WERI-Rb-1 (cell line): ENCODE measurements at places on chromosomes 6 and 20.
A peak's percentile ranks its signal among the peaks of the same experiment; 100 is the strongest.

DNA sequence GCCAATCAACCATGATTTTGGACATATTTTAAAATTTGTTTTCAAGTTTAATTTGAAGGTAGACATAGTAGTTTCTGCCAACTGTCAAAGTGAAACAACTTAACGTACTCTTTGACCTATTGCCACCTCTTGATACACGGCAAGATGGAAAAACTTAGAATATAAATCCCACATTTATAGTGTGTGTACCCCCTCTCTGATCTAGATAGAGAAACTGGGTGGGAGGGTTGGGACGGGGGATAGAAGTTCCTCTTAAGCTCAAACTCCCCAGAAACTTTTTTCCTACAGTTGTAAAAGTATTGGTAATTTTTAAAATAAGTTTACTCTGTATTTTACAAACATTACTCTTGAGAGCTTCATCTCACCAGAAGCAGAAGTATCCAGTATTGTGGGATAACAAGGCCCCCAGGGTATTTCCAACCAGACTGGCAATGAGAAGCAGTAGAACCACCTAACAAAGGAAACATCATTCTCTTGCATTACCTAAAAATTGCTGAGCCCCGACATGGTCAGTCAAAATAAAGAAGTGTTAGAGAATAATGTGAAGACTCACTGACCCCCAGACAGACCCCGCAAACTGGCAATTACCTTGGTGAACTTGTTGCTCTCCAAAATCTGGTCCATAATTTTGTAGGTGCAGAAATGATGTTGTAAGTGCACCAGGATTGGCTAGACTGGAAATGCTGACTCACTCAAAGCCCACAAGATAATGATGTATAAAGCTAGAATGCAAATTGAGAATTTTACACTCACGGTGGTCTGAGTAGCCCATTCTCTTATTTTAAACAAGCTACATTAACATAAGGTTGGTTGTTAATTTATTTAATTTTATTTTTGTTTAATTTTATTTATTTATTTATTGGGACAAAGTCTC lies 74.7 kb upstream of the TNFAIP3 start:
- DNase-seq: no peak

- no peak for DNase-seq
Measured at GRCh38 chr20:60428651-60429050, 470.4 kb downstream of the CDH26 start.

- DNase-seq: no peak
Measured at GRCh38 chr6:141484711-141485110, 648.0 kb upstream of the GJE1 start.

GRCh38 chr20:51385646-51386530 lies 156.6 kb downstream of the NFATC2 start:
- DNase-seq: no peak

- DNase-seq: no peak
Measured at GRCh38 chr20:1622450-1622849, 2.6 kb upstream of the SIRPB1 start.

- DNase-seq: no peak
Measured at GRCh38 chr20:38414769-38415450, 20.2 kb downstream of the SNHG17 start.

DNA sequence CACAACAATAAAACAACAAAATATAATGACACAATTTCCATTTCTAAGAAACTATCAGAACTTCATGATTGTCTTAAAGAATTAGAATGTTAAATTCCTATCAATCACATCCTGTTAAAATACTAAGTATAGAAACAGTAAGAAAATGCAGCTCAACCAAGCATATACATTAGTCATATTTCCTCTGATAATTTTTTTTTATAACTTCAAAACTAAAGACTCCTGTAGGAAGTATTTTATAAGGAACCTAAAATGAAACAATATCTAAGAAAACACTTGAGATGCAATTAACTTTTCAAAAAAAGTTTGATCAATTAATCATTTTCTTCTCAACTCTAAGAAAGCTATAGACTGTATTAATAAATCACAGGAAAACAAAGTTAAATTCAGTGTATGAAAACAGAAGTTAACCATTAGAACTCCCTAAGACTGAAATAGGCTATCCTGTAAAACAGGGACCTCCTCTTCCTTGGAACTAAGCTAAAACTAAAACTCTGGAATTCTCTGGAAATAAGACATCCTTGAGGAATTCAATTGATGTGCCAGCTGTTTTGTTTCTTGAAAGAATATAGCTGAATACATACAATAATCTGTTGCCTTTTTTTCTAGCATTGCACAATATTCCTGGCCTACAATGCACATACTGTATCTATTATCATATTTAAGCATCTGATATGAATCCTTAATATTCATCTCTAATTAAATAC lies 19.8 kb downstream of the FKBP5 start:
- DNase-seq: no peak

DNA sequence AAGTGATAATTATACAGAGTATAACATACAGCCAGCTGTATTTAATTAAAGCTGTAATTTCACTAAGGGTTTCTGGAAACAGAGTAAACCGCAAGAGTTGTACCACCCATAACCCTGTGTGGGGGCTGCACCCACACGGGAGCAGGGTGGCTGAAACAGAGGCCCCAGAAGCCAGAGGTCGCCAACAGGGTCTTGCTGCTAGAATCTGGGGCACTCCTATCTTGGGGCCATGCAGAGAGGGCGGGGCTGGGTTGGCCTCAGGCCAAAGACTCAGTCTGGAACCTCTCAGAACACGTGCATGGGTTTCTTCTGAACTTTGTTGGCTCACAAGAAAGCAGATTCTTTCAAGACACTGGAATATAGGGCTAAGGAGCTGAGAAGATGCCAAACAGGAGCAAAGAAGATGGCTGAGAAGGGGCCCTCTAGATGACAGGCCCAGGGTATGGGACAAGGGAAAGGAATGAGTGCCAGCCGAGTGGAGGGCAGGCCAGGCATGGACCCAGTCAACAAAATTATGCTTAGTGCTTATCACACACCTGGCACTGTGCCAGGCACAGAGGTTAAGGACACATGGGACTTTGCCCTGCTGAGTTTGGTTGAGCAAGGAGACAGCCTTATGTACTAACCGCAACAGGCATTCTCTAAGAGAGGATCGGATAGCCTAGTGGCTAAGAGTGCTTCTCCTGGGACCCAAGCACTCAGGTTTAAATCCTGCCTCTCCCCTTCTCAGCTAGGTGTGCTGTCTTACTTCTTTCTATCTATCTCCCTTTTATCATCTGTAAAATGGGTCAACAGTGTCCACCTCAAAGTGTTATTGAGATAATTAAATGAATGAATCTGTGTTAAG lies 96.6 kb upstream of the FOXP4 start:
- no peak for DNase-seq

GRCh38 chr6:100504786-100505737 lies 40.3 kb upstream of the SIM1 start:
- no peak for DNase-seq

DNA sequence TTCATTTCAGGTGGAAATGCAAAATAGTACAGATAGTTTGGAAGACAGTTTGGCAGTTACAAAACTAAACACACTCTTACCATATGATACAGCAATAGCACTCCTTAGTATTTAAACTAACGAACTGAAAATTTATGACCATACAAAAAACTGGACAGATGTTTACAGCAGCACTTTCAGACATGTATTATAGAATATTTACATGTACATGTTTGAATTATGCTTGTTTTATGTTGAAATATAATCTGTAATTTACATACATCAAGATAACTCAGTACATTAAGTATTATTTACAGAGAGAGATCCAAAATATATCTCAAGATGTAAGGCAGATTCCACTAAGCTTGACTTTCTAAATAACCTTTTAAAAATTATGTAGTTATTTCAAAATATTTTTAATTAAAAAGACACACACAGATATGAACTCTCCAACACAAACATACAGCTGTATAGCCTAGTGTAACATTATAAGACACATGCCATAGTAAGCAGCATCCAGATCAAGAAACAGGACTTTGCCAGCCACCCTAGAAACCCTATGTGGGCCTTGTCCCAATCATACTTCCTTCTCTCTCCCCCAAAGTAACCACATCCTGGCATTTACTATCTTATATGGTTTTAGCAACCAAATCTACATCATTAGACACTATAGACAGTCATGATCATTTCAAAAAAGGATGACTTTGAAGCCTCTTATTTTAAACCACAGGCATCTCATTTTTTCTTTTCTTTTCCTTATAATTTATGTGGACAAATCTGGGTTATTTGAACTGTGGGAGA lies 82.2 kb downstream of the MAN1A1 start:
- DNase-seq: no peak

DNA sequence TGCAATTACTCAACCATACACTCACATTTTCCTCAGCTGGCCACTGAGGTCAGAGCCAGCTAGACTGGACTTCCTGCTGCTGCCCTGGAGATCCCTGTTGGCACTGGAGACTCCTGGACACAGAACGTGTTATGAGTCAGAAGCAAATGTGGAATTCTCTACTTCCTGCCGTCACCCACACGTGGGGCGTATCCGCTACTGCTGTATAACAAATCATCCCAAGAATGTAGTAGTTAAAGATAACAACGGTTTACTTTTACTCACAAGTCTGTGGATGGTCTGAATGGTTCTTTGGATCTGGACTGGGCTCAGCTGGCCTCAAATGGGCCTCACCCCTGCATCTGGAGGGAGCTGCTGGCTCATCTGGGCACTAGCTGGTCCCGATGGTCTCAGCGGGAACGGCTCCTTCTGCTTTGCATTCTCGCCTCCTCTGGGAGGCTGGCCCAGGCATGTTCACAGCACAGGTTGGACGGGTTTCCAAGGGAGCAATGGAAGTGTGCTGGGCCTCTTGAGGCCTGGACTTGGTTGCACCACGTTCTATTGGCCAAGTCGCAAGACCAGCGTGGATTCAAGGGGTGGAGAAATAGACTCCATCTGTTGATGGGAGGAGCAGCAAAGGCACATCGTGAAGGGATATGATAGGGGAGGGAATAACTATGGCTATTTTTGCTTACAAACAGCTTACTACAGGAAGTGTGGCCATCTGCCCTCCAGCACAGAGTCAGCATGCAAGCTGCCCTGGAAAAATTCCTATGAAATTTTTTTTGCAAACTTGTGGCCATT lies 118.5 kb downstream of the SNX5 start:
- no peak for DNase-seq

DNA sequence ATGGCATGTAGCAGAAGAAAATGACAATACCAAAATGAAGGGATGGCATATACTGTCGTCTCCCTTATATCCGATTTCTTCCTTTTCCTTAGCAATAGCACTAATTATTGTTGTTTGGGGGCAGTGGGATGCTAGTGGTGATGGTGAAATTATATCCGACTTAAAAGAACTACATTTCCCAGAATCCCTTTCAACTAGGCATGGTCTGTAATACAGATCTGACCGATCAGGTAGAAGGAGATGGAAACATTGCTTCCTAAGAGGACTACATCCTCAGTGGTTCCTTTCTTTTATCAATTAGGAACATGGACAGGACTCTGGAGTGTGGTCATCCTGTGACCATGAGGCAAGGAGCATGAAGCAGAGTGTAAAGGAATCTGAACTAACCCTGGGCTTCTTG lies 532.6 kb downstream of the CBLN4 start:
- DNase-seq: no peak

GRCh38 chr20:6884114-6884513 lies 116.6 kb downstream of the BMP2 start:
- no peak for DNase-seq

DNA sequence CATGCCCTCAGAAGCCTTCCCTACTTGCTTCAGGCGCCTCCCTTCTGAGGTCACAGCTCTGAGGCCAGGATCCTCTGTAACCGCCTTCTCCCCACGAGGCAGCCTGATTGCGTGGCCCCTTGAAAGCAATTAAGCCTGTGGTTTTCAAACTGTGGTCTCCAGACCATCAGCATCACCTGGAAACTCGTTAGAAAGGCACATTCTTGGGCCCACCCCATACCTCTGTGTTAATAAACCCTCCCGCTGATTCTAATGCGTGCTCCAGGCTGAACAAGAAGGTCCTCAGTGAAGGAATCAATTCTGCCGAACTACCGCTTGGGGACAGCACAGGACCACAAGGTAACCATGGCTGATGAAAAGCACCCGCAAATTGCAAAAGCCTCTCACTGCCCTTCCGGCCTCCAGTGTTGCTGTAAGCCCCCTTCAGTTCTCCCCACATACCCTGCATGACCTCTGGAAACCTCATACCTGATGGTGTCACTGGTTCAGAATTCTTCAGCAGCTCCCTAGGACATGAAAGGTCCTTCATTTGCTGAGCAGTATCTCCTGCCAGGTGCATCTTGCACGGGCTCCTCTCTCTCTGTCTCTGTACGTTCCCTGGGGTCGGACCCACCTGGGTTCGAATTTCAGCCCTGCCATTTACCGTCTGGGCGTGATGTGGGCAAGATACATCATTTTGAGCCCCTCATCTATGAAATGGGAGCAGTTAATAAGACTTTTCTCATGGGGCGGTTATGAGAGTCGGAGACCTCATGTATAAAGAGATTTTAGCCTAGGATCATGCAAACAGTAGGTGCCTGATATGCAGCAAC lies 93.3 kb upstream of the RNF24 start:
- peak; percentile 71 for DNase-seq

GRCh38 chr6:87668013-87668412 lies 34.0 kb downstream of the AKIRIN2 start:
- no peak for DNase-seq

- no peak for DNase-seq
Measured at GRCh38 chr6:138868181-138868580, 72.3 kb downstream of the ECT2L start.

DNA sequence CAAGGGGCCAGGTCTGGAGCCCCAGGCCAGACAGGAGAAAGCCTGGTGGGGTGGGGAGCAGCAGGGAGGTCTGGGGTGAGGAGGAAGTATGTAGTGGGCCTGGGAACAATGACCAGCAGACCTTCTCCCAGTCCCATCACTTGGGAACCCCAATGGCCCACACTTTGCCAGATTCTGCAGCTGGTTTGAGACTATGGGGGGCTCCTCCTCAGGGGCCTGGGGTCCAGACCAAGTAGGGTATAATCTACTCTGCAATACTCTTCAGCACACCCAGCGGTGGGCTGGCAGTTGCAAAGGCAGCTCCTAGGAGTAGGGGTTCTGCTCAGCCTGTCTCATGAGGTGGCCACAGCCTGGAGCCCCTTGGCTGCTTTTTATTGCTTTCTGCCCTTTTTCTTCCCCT lies 52.8 kb downstream of the NPEPL1 start:
- no peak for DNase-seq

DNA sequence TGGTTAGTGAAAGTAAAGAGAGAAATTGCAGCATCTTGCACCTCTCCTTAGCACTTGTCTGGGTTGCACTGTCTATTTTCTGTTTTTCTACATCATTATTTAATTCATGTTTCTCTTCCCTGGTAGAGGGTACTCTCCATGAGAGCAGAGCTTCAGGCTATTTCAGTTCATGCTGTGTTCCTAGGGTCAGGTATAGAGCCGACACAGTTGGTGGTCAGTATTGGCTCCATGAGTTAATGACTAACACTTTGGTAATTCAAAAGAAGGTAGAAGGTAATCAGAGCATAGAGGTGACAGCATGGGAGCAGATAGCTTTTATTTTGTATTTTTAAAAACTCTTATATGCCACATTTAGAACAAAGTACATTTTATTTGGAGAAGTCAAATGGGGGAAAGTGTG lies 42.7 kb downstream of the RIMS1 start:
- no peak for DNase-seq

DNA sequence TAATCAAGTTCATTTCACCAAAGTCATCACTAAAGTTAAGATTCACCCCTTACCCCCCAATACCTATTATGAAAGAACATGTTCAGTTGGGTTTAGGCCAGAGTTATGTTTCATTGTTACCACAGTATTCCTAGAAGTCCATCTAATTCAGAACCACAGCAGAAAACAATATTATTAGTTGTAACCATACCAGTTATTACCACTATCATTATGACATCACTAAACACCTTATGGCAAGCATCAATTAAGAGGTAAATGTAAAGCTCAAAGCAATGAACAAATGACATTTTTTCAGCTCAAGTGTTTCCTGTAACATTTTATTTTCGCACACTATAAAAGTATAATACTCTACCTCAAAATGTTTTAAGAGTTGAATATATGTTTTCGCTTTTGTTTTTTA lies 4.4 kb downstream of the CEP85L start:
- DNase-seq: no peak
